ENCODE measurements at places on chromosomes 5 and 9.

DNA sequence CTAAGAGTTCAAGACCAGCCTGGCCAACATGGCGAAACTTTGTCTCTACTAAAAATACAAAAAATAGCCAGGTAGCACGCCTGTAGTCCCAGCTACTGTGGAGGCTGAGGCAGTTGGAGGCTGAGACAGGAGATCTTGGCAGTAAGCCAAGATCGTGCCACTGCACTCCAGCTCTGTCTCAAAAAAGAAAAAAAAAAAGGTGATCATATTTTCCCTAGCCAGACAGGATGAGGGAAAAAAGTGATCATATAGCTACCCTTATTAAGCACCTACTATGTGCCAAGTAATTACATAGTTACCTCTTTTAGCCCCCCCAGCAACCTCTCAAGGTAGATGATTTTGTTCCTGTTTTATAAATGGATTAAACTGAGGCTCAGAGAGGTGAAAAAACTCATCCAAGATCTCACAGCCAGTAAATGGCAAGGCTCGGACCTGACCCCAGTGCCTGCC is 18.1 kb upstream of the RPL26L1 start:
- DNase-seq: no peak

DNA sequence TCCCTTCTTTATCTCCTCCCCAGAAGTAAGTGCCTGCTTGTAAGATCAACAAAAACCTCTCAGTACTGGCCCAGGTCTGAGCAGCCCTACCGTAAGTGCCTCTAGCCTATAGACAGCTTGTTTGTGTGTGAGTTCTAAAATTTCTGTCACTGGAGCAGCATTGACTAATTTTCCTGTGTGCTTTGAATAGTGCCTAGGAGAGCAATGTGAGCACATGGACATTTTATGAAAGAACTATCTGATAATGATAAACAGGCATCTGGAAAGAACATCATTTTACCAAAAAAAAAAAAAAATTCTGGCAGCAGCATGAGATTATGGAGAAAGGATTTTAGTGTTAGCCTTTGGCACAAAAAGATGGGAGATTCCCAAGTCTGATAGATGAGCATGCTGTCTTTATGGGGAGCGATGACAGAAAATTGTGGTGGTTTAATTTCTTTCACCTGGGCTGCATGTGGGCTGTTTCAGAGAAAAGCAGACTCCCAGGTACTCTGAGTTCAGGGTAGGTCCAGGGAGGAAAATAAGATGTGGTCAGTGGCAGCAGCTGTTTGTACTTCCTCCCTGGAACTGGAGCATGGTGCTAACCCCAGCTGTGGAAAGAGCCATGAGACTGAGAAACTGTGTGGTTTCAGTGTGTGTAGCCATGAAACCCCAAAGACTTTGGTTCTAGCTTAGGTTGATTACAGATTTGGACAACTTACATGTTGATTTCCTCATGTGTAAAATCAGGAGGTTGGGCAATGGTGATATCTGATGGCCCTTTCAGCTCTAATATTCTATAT is 419.9 kb downstream of the NTRK2 start:
- no peak for DNase-seq

- peak; percentile 45 for DNase-seq
These were observed 619.6 kb upstream of the ADAMTS16 start for GRCh38 chr5:4520559-4520958.

- no peak for DNase-seq
These were observed 14.0 kb downstream of the BOD1 start for GRCh38 chr5:173602423-173602822.

DNA sequence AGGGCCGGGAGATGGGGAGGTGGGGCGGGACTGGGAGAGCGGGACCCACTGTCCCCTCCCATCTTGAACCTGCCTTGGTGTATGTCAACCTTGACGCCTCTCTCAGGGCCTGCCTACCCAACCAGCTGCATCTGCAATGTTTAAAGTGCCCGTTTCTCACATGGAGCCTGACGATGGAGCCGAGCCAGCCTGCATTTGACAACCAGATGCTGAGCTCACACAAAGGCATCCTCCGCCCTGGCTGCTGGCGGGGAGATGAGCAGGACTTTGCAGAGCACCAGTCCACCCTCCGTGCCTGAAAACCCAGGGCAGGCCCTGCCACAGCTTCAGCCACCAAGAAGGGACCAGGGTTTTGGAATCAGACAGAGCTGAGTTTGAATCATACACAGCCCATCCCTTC is 141.1 kb upstream of the SMIM23 start:
- no peak for DNase-seq

- DNase-seq: no peak
These were observed 58.7 kb upstream of the HRH2 start for GRCh38 chr5:175599210-175599609.

DNA sequence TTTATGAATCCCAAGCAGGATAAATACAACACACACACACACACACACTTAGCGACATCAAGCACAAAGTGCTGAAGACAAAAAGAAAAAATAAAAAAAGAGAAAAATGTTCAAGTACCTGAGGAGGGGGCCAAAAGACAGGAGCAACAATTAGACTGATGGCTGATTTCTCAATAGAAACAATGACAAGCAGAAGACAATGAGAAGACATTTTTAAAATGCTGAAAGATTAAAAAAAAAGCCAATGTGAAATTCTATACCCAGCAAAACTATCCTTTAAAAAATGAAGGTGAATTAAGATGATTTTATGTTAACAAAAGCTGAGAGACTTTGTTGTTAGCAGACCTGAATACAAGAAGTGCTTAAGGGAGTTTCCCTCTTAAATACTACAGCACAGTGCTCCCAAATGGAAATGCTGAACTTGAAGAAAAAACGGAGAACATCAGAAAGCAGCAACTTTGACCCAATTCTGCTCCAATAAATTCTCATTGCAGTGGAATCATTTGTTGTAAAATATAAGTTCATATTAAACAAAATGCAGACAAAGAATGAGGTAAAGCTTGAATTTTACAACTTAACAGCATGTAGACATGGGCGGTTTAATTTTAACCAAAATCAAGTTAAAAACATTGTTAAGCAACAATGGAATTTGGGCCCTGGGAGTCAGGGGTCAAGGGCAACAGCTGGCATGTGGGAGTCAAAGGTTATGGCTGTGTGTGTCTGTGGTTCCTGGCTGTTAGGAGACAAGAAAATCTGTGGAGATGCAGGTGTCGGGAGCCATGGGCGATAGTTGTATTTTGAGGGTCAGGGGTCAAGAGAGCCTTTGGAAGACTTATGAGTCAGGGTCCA is 776 bp upstream of the RANBP17 start:
- DNase-seq: no peak

DNA sequence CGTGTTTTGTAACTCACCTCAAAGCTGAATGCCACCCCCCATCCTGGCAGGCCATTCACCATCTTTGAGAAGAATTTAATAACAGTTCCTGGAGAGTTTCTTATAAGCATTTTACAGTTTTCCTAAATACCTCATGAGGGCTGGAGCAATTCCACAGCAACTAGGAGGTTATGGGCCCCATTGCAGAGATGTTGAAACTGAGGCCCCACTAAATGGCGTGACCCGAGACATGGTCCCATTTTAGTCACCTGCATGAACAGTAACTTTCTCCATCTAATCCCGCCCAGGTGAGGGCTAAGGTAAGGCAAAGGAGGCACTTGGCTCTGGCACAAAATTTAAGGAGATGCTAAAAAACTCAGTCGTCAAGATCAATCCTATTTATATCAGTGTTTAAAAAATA is 77.5 kb downstream of the PPARGC1B start:
- DNase-seq: no peak

GRCh38 chr5:41574391-41574790 is 64.0 kb upstream of the PLCXD3 start:
- DNase-seq: no peak

DNA sequence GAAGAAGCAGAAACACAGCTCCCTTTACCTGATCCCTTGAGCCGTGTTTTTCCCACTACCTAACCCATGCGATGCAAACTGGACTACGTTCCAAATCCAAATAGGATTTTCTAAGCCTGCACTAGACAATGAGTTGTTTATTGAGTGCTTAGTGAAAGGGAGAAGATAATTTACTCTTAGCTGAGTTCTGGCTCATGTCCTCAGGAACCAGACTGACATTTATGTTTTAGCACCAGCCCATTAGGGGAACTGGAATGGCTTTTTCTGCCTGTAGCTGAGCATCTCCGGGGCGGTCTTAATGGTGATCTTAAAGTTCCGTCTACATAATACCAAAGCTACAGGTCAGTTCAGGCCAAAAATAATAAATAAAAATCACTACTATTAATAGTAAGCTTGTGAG is 81.5 kb downstream of the SH3TC2 start:
- DNase-seq: no peak

- DNase-seq: no peak
These were observed 77.5 kb downstream of the GNAQ start for GRCh38 chr9:77954013-77954665.

DNA sequence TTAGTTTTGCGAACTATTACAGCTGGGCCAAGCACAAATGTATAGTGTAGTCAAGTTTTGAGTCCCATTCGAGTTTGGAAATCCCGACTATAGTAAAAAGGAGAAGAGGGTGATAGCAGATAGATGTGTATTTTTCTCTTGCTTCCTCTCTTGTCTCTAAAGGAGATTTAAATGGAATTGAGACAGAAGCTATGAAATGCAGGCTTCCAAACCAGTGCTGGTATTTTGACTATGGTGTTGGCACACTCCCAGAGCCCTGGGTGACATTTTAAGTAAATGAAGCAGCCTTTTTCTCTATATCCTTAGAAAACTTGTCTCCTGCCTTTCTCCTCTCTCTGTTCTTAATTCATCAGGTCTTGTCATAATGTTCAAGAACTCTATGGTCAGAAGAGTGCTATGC is 17.7 kb upstream of the AUH start:
- no peak for DNase-seq

GRCh38 chr9:37988041-37988440 is 81.0 kb downstream of the SHB start:
- no peak for DNase-seq

- no peak for DNase-seq
These were observed 411.2 kb upstream of the IRX4 start for GRCh38 chr5:2293906-2294305.

DNA sequence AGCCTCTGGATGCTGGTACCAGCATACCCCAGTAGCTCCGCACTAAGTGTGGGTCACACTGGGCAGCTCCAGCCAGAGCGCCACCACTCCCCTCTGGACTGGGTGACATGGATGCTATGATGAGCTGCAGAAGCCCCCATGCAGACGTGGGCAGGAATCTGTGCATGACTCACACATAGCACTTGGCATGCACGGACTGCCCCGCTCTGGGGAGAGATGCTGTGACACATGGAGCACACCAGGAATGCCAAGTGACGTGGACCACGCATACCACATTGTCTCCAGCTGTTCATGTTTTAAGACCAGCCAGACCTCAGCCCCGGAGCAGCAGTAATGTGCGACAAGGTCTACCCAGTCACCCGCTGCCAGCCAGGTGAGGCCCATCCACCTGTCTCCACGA is 64.1 kb downstream of the SEMA4D start:
- DNase-seq: no peak

DNA sequence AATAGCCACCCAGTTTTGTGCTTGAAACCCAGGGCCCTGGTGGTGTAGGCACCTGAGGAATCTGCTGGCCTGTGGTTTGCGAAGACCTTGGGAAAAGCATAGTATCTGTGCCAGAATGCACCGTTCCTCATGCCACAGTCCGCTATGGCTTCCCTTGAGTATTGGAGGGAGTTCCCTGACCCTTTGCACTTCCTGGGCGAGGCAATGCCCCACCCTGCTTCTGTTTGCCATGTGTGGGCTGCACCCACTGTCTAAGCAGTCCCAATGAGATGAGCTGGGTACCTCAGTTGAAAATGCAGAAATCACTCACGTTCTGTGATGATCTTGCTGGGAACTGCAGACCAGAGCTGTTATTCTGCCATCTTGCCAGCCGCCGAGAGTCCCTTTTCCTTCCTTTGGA is 483.5 kb downstream of the AGTPBP1 start:
- DNase-seq: no peak

GRCh38 chr5:78677777-78678668 is 29.5 kb upstream of the LHFPL2 start:
- no peak for DNase-seq

DNA sequence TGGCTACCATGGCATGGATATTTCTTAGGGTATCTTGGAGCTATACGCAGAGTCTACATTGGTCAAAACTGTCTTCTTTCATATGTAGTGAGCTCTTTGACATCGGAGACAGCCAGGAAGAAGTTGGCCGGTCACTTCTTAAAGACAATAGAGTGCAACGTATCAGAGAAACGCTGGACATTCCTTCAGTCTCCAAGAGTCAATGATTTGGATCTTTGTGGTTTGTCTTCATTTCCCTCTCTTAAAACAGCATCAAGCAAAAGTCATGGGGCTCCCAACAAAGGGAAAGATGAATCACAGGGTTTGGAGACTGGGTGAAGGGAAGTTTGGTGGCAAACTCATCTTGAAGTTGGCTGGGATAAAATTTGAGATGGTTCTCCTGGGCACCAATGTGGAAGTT is 320.1 kb downstream of the AGTPBP1 start:
- DNase-seq: no peak

GRCh38 chr5:132777209-132778069 is at the start of gene SEPTIN8:
SEPTIN8 (minus strand) TSS chr5:132777239; CDS start chr5:132777137, 102 bp downstream.
- peak; percentile 46 for DNase-seq

DNA sequence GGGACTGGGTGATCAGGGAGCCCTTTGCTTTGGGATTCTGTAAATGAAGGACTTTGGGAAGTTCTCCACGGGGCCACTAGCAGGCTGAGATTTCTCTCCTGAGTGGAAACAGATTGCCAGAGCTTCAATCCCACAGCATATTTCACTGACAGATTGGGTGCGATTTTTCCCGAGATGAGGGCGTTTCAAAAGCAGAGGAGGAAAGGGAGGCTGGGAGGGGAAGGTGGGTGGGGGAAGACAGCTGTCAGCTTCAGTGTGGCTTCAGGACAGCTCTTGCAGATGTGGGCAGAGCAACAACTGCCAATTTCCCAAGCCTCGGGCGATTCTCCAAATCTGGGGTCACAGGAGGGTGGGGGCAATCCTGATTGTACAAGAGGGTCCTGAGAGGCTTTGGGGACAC is 258.5 kb upstream of the ADRA1B start:
- no peak for DNase-seq

GRCh38 chr9:4662108-4662988 is at the start of gene PLPP6:
PLPP6 (plus strand) TSS chr9:4662294; CDS start chr9:4662376, 82 bp downstream.
- peak; percentile 97 for DNase-seq

DNA sequence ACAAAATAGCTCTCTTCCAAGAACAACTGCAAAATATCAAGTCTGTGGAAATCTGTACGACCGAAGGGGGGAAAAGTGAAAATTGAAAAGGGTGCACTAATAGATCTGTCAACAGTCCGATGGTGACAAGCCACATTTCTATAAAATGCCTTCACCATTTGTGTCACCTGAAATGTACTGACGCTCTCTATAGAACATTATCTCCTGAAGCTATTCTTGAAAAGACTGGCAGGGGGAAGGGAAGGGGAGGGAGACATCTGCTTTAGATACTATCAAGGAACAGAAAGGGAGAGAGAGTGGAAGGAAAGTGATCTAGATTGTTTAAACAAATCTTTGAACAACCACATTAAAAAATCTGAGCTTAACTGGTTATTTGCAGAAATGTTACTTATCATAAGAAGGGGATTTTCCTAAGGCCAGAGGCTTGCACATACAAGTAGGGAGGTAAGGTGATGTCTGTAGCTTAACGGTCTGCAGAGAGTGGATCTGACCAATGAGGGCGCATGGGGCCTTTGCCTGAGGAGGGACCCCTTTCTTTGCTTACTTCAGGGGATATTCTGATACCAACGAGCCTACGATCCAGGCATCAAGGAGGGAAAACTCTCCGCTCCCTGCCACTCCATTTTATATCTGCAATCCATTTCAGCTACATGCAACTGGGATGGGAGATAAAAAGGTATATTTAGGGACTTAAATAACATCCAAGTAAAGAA is 92.1 kb downstream of the CRB2 start:
- DNase-seq: no peak
